ENCODE measurements at places on chromosomes 16 and 17.
A peak's percentile ranks its signal among the peaks of the same experiment; 100 is the strongest.

- no peak for DNase-seq
These were observed 195.2 kb downstream of the AXIN2 start for GRCh38 chr17:65366102-65366844.

DNA sequence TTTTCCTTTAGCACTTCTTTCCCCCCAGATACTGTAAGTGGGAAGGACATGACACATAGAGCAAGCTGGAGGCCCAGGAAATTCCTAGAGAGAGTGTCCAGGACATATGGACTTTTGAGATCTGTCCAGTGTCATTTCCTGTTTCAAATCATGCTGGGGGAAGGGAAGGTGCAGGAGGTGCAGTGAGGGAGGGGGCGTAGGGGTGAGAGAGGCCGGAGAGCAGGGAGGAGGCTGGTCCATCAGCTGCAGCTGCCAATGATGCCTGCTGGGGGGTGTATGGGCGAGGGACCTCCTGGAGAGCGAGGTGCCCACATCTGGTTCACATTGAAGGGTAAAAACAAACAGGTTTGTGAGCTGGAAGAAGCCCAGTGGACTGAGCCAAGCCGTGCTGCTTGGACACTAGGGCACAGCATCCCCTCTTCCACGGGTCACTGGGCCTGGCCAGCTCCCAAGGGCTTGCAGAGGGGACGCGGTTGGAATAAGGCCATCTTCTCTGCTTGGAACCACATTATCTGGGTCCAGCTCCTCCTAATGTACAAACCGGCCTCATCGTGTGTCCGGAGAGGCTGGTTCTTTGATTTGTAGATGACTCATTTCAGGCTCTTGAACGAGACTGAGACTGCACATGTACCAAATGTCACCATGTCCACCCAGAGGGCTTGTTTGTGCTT lies 70.4 kb upstream of the SMURF2 start:
- no peak for DNase-seq

- no peak for DNase-seq
These were observed 4.7 kb upstream of the IGSF6 start for GRCh38 chr16:21656795-21657768.

GRCh38 chr16:48347980-48348379 lies 37.2 kb downstream of the SIAH1 start:
- no peak for DNase-seq

DNA sequence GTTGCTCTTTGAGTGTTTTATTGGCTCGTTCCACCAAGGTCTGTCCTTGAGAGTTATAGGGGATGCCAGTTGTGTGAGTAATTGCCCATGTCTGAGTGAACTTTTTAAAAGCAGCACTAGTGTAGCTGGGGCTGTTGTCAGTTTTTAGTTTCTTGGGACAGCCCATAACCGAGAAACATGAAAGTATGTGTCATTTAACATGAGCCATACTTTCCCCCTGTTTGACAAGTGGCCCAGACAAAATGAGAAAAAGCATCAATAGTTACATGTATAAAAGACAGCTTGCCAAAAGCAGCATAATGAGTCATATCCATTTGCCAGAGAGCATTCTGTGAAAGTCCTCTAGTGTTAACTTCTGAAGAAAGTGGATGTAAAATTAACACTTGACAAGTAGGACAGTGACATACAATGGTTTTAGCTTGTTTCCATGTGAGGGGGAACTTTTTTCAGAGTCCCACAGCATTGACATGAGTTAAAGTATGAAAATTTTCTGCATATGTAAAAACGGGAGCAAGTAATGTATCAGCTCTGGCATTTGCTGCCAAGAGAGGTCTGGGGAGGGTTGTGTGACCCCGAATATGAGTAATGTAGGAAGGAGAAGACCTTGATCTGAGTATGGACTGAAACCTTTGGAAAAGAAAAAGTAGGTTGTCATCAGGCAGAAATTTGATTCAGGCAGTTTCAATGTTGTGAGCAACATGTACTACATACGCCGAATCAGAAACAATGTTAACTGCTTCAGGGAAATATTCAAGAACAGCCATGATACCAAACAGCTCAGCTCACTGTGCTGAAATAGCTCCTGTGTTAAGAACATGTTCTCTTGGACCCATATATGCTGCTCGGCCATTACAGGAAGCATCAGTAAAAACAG lies 56.8 kb upstream of the ARL4D start:
- peak; percentile 35 for DNase-seq

GRCh38 chr16:3113765-3114479 lies 1.5 kb downstream of the ZNF205 start:
- no peak for DNase-seq

DNA sequence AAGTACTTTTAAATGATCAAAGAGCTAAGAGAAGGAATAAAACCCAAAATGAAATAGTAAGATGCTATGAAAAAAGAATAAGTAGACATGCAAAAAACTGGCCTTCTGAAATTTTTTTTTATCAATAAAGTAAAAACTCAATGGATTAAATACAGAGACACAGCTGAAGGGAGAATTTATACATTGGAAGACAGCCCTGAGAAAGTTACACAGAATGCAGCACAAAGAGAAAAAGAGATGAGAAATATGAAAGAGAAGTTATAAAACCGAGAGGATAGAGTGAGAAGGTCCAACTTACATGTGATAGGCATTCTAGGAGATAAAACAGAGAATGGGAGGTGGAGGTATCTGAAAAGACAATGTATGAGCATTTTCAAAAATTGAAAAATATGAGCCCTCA lies 57.0 kb downstream of the MARF1 start:
- DNase-seq = no peak

DNA sequence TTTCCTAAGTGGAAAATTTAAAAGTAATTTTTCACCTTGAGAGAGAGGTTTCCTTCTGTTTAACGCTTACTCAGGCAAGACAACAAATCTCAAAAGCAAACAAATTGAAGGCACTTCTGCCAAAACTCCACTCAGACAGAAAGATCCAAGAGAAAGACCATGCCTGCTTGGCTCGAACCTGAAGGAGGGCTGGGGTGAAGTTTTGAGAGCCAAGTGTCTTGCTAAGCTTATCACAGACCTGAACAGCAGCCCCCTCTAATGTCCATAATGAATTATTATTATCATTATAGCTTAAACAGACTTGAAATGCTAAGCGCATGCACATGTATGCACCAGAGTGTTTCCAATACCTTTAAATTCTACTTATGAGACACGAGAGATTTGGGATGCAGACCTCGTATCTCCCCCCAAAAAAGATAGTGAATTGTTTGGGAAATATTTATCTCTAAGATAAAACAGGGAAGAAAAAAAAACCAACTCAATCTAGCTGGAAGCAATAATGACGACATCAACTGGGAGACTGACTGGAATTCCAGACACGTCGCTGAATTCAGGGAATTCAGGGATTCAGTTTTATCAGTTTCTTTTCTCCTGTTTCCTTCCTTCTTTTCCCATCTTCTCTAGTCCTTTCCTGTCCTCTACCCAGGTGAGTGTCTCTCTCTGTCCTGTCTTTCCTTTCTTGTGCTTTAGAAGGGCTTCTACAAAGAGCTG lies 473.2 kb downstream of the RBFOX1 start:
- DNase-seq = peak; percentile 92

GRCh38 chr16:354291-354881 lies 1.9 kb upstream of the AXIN1 start:
- DNase-seq = no peak

DNA sequence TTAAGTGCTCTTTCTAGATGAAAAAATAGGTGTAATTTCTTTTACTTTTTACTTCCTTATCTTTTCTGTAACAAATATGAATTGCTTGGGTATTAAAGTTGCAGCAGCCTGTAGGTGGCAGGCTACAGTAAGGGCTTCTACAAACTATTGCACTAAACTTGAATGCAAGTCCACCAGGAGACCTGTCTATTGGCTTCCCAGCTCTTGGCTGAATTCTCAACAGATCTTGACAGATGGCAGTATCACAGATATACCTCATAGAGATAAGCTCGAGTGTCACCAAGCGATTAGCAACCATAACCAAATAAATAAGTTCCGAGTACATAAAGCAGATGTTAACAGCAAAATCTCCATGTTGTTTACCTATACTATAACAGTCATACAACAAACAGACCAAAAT lies 5.9 kb downstream of the BBS2 start:
- DNase-seq = no peak

GRCh38 chr17:79922116-79922601 lies 82.9 kb upstream of the CBX4 start:
- DNase-seq = no peak

- no peak for DNase-seq
These were observed 45.2 kb upstream of the ZNF469 start for GRCh38 chr16:88337538-88337937.

GRCh38 chr16:88363239-88363891 lies 19.4 kb upstream of the ZNF469 start:
- no peak for DNase-seq

GRCh38 chr17:76635659-76636360 lies 7.7 kb downstream of the ST6GALNAC1 start:
- no peak for DNase-seq

DNA sequence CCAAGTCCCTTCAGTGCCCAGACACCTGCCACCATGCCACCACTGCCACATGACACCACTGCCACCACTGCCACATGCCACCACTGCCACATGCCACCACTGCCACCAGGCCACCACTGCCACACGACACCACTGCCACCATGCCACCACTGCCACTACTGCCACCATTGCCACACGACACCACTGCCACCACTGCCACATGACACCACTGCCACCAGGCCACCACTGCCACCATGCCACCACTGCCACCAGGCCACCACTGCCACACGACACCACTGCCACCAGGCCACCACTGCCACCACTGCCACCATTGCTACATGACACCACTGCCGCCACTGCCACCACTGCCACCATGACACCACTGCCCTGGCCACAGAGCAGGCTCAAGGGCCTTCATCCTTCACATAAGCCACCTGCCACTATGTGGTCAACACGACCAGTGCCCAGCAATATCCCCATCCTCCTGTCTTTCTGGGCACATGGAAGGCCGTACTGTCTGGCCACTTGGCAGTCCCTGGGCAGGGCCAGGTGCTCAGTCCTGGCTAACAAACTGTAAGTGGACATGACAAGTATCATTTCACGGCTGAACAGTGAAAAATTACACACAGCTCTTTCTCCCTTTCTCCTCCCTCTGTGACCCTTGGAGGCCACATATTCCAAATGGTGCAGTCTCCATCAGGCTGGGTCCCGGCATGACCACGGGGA lies 33.1 kb downstream of the ABR start:
- DNase-seq = no peak

- DNase-seq = no peak
These were observed 10.7 kb upstream of the GSDMA start for GRCh38 chr17:39951924-39952679.

DNA sequence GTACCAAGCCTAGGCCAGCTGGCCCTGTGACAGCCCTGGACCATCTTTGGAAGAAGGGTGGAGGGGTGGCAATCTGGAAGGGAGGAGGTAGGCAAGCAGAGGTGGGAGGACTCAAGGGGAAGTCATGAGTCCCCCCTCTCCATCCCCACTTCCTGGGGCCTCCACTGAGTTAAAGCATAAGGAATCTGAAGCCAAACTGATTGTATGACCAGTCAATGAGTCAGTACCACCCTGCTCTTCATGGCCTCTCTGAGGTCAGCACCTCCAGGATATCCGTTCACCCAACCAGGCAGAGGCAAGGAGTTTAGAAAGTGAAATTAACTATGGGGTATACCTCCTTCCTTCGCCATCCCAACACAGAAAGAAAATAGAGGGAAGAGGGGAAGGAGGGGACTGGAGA lies 272.7 kb downstream of the SOX9 start:
- DNase-seq = no peak

- DNase-seq = no peak
These were observed 3.2 kb downstream of the AOC3 start for GRCh38 chr17:42853968-42854790.

DNA sequence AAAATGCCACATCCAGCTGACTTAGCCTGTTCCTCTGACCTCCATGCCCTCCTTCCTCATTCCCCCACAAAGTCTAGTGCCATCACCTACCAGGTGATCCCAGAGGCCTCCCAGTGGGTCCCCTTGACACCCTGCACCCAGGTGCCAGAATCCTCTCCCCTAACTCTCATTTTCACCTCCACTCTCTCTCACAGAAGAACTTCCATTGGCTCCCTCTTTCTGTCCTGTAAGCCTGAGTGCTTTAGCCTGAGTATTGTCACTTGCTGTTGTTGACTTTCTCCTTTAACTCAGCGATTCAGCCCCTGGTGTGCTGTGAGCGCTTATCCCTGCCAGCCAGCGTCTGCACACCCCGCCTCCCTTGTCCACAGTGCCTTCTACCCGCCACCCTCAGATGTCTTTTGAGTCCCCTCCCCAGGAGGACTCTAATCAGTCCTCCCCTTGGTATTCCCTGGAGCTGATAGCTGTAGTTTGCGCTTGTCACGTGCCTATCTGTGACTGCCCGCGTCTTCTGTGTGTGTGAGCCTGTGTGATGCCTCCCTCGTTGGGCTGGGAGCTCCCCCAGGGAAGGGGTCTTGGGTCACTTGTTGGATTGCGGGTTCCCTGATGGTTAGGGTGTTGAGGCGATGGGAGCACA lies 31.9 kb downstream of the ARHGAP23 start:
- DNase-seq = no peak

DNA sequence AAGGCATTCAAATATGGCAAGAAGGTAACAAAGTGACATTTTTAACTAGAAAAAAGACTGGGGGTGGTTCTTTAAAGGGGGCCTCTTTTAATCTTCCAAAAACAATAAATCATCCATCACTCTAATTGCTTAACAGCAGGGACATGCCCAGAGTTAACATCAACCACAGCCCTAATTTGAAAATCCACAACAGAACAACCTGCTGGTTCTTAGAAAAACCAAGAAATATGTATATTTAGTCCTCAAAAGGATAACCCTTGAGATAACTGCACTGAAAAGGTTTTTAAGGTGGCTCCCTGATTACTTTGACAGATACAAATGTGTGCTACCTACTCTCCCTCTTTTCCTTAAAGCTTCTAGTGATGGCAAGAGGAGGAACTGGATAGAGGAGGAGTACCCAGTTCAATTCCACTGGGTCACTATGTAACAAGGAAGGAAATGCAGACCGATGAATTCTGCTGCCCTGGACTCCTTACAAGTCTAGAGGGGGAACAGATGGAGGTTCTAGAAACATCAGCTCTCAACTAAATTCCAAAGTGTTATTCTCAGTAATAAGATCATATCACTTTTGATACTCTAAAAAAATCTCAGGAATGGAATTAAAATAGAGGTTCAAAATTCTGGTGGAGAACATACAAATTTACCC lies 54.3 kb downstream of the N4BP1 start:
- DNase-seq = no peak

- peak; percentile 45 for DNase-seq
These were observed 26.3 kb upstream of the METRNL start for GRCh38 chr17:83053021-83053681.
